ENCODE measurements at places on chromosomes 7 and 10.
A peak's percentile ranks its signal among the peaks of the same experiment; 100 is the strongest.

- no peak for DNase-seq
These were observed 61.6 kb downstream of the GRK5 start for GRCh38 chr10:119268871-119269506.

- DNase-seq = no peak
These were observed 527.8 kb downstream of the MDFIC start for GRCh38 chr7:115449689-115450088.

DNA sequence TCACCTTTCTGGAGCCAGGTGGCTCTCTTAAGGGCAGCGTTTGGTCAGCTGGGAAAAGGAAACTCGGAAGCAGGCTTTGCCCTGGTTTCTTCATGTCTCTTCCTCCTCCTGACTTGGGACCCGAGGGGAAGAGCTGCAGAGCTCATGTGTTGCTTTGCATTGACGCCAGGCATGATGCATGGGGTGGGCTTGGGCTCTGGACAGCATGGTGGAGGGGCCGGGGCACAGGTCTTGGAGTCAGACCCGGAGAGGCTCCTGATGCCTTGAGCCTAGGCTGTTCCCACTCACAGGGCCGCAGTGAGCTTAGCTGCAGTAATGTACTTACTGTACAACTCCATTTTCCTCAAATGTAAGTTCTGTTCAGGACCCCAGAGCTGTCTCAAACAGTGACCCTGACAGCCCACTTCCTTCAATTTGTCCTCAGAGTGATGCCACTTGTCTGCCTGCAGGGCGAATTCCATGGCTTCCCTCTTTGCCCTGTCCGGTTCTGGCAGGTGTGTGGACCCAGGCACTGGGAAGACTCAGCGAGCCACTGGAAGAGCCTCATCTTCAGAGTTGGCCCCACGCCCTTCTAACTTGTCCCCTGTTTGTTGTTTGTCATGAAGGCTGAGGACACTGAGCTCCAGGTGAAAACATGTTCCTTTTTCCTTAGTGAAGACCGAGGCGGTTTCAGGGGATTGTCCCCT lies 50.2 kb downstream of the ZNF467 start:
- DNase-seq = no peak

DNA sequence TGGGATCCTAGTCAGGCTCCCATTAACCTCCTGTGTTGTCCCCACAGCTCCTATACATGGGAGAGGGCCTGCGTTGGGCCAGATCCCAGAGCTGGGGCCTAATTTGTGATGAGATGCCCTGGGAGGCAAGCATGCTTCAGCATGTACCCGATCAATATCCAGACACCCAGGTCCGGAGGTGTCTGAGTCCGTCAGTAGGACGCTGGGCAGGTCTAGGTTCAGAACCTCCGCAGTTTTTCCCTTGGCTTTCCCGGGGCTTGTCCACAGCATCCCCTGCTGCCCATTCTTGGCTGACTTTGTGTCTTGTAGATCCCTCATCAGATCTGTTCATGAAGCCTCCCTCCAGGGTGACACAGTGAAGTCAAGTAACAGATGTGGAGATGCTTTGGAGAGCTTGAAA lies 32.7 kb upstream of the RBAK start:
- DNase-seq = no peak

DNA sequence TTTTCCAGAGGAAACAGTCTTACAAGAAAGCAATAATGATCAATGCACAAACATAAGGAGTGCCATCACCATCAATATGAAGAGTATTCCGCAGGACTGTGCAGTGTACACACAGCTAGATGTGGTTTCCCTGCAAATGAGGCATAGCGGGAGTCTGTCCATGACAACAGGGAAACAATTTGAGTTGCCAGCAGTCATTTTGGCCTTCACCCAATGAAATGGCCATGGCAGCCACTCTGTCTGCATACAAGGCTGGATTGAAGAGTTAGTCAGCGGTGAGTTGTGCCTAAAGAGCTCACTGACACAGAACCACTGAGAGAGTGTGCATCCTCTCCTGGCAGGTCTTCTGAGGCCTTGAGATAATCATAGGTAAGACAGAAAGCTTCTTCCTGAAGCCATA lies 303.3 kb downstream of the IPMK start:
- DNase-seq = peak; percentile 87

DNA sequence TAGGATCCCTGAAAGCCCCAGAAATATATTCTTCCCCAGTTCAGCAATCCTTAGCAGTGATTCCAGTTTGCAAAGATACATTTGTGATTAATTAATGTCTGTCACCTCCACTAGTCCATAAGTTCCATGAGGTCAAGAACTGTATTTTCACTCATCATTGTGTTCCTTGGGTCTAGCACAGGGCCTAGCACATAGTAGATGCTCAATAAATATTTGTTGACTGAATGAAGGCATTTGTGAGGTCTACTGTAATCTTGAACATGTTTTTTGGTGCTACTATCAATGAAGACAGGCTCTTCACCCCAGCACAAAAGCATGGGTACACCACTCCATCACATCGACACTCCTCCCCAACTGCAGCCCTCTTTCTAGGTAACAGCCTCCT lies 30.8 kb upstream of the PAX2 start:
- DNase-seq = no peak

DNA sequence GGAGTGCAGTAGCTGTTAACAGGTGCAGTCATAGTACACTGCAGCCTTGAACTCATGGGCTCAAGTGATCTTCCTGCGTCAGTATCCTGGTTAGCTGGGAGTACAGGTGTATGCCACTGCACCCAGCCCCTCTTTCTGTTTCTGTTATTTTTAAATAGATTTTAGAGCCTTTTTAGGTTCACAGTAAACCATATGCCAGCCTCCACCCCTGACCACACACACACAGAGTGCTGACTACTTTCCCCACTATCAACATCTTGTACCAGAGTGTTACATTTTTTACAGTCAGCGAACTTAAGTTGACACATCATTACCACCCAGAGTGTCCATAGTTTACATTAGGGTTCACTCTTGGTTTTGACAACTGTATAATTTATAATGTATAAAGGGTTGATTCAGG lies 32.1 kb downstream of the MARCHF5 start:
- no peak for DNase-seq

GRCh38 chr7:3431306-3431705 lies 130.3 kb downstream of the SDK1 start:
- DNase-seq = no peak

DNA sequence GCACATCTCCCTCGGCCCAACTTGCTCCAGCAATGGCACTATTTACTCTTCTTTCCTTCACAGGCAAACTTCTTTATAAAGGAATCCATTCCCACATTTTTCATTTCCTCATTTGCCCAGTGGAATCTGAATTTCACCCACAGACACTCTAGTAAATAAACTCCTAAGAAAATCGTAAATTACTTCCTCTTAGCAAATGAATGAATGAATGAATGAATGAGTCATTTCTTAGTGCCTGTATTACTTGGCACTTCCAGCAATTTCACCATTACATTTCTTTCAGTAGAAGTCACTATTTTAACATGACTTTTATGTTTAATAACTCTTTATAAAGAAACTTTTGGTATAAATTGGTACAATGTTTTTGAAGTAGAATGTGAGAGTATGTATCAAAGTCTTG lies 55.7 kb downstream of the DDC start:
- no peak for DNase-seq

- DNase-seq = no peak
These were observed 23.8 kb downstream of the SEMA3C start for GRCh38 chr7:80895056-80895455.

GRCh38 chr7:103989785-103990767 lies 618 bp upstream of the RELN start:
- no peak for DNase-seq

Data from Ammon's horn (tissue), 1 donor.